ENCODE measurements at places on chromosomes 5 and 9. TPM values are rescaled to one million over a fixed set of nuclear protein-coding genes. Genes with fewer than 3 reads are reported as not detected.

DNA sequence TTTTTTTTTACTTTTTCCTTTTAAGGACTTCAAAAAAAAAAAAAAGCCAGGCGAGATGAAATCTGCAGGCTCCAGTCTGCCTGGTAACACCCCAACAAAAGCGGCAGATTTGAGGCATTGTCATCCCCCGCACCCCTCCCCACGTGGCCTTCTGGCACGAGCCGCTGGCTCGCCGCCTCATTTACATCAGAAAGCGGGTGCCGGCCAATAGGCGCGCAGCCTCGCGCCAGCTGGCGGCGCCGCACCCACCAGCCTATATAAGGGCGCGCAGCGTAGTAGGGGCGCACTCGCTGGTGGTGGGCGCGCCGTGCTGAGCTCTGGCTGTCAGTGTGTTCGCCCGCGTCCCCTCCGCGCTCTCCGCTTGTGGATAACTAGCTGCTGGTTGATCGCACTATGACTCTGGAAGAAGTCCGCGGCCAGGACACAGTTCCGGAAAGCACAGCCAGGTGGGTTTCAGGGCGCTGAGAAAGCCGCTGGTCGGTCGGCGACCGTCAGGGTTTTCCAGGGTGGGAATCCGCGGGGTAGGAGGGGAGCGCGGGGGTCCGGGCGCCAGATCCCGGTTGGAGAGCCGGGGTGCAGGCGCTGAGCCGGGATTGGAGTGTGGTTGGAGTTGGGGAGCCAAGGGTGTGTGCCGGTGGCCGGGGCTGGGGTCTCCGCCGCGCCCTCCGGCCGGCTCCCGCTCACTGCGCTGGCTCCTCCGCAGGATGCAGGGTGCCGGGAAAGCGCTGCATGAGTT is at the start of gene GADD45G:
Gene GADD45G, plus strand, starts transcription at position 284 of the 736 bp plus-strand sequence. Its CDS starts 110 bp downstream, at position 394.
- H3K4me3 ChIP-seq = no peak within 1 kb of the TSS
- no peak within 1 kb of the TSS for H3K27ac ChIP-seq
- no peaks in the 10 kb centered on the region for H3K4me1 ChIP-seq
- no peak for DNase-seq
- peaks cover 61% of the 10 kb centered on the region for H3K27me3 ChIP-seq

- peaks cover 94% of the 10 kb centered on the region for H3K27me3 ChIP-seq
- H3K4me1 ChIP-seq = no peaks in the 10 kb centered on the region
- DNase-seq = no peak
- no peak overlapping the region for H3K27ac ChIP-seq
Measured at GRCh38 chr9:138057726-138058125, 180.1 kb downstream of the CACNA1B start.

DNA sequence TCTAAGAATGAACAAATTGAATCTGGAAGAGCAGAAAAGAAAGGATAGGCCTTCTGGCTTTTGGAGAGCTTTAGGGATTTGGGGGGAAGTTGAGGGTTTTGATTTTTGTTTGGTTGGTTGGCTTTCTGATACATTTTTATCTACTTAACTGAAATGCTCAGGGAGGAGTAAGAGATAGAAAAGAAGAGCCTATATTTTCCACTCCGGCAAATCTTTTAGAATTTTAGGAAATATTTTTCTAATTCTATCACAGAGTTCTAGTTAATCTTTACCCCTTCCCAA is 25.8 kb upstream of the FST start:
- no peak overlapping the region for H3K27ac ChIP-seq
- DNase-seq = no peak

- H3K4me3 ChIP-seq = no peak overlapping the region
- H3K27ac ChIP-seq = no peak overlapping the region
- H3K4me1 ChIP-seq = 0 out of 2 replicates have a peak, but pooled peaks cover 5% of the 10 kb centered on the region
- H3K27me3 ChIP-seq = no peaks in the 10 kb centered on the region
Measured at GRCh38 chr5:142290577-142291299, 34.1 kb downstream of the SPRY4 start.

GRCh38 chr5:8196061-8196460 is 327.1 kb downstream of the MTRR start:
- no peaks in the 10 kb centered on the region for H3K4me1 ChIP-seq
- no peak for DNase-seq
- no peak overlapping the region for H3K4me3 ChIP-seq
- H3K36me3 ChIP-seq = no peaks in the 10 kb centered on the region
- no peak overlapping the region for H3K27ac ChIP-seq

DNA sequence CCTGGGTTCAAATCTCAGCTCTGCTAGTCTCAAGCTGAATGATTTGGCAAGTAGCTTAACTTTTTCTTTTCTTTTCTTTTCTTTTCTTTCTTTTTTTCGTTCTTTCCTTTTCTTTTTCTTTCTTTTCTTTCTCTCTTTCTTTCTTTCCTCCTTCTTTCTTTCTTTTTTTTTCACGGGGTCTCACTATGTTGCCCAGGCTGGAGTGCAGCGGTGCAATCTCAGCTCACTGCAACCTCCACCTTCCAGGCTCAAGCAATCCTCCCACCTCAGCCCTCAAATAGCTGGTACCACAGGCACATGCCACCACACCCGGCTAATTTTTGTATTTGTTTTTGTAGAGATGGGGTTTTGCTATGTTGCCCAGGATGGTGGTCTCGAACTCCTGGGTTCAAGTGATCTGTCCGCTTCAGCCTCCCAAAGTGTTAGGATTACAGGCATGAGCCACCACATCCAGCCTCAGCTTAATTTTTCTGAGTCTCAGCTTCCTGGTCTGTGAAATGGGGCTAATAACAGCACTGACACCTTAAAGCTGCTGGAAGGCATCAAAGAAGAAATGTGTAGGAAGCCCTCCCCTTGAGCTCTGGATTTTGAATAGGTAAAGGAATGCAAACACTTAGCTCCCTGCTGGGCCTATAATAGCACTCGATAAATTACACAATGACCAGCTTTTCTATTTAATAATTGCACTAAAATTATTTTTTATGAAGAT is 17.5 kb upstream of the PPARGC1B start:
- H3K4me1 ChIP-seq = no peaks in the 10 kb centered on the region
- H3K4me3 ChIP-seq = no peak overlapping the region
- no peak for DNase-seq
- H3K27me3 ChIP-seq = no peaks in the 10 kb centered on the region

DNA sequence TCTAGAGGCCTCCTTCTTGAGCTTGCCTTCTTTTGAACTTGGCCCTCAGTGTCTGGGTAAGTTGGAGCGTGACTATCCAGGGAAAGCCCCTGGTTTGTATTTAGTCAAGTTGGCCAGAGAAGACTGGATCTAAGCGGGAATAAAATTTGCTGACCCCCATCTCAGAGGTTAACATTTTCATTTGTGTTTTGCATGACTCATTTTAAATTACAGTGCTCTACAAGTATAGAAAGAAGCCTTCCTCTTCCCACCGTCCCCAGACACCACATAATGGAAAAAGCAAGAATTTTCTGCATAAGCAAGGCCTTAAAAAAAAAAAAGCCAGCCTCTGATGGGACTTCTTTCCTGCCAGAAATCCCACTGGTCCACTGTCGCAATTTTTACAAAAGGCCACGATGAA is 27.2 kb downstream of the PIK3R1 start:
- H3K36me3 ChIP-seq = no peaks in the 10 kb centered on the region
- no peak overlapping the region for H3K27ac ChIP-seq
- DNase-seq = no peak
- no peaks in the 10 kb centered on the region for H3K27me3 ChIP-seq
- no peaks in the 10 kb centered on the region for H3K4me1 ChIP-seq

GRCh38 chr5:27911216-27911615 is 872.8 kb upstream of the CDH9 start:
- H3K27me3 ChIP-seq = no peaks in the 10 kb centered on the region
- H3K36me3 ChIP-seq = no peaks in the 10 kb centered on the region
- no peak overlapping the region for H3K4me3 ChIP-seq
- H3K27ac ChIP-seq = no peak overlapping the region
- DNase-seq = no peak

DNA sequence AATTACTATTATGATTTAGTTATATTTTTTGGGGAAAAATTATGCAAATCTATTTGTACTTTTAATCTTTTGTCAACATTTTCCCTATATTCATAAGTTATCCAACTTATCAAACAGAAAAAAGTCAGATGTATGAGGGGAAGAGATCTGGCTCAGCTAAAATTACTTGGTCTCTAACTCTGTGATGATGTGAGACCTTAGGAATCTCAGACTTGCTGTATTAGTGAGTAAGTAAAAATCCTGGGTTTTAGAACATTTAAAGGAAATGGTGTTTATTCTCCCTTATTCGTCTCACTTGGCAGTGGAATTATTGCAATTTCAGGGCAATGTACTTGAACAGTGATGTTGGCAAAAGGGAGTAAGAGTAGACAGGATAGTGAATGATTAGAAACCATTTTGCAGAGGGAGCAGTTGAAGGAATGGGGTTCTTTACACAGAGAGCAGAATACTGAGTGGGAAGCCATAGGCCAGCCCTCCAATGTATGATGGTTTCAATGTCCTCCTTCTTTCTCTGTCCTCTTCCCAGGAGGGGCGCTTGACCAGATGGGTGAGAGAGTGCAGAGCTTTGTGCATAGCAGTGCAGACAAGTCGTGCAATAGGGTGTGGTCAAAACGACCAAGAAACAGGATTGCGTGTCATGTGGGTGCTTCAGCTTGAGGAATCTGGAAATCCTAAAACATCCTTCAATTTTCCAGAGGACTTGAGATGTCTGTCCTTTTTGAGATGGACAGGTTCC is 91.7 kb downstream of the TENT4A start:
- no peak overlapping the region for H3K27ac ChIP-seq
- H3K4me3 ChIP-seq = no peak overlapping the region
- no peaks in the 10 kb centered on the region for H3K36me3 ChIP-seq
- DNase-seq = no peak
- H3K27me3 ChIP-seq = no peaks in the 10 kb centered on the region
- no peaks in the 10 kb centered on the region for H3K4me1 ChIP-seq

GRCh38 chr9:109705515-109705914 is 74.5 kb upstream of the PALM2AKAP2 start:
- H3K4me3 ChIP-seq = no peak overlapping the region
- DNase-seq = no peak
- H3K4me1 ChIP-seq = 0 out of 2 replicates have a peak, but pooled peaks cover 6% of the 10 kb centered on the region

GRCh38 chr9:116506685-116507084 is 180.4 kb upstream of the TRIM32 start:
- no peak overlapping the region for H3K27ac ChIP-seq
- no peaks in the 10 kb centered on the region for H3K4me1 ChIP-seq
- no peak overlapping the region for H3K4me3 ChIP-seq
- no peaks in the 10 kb centered on the region for H3K27me3 ChIP-seq

DNA sequence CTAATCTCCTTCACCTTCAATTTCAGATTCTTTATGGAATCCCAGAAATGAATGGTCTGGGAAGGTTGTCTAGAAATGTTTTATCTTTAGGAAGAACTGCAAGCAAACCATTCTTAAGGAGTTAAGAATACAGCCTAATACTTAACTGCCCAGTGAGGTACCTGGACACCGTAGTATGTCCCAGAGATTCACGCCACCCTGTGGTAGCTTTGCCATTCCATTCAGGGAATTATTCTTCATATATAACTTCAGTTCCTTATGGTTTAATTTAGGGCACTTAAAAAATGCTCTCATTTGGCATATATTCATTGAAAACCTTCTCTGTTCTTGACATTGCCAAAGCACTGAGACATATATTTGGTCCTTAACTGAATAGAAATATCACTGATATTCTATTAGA is 49.7 kb downstream of the ACTBL2 start:
- H3K4me3 ChIP-seq = no peak overlapping the region
- H3K27me3 ChIP-seq = no peaks in the 10 kb centered on the region
- no peaks in the 10 kb centered on the region for H3K36me3 ChIP-seq
- no peak for DNase-seq
- no peak overlapping the region for H3K27ac ChIP-seq

GRCh38 chr9:99124534-99125255 is 19.8 kb downstream of the TGFBR1 start:
- no peak overlapping the region for H3K27ac ChIP-seq
- no peak for DNase-seq
- H3K36me3 ChIP-seq = 0 out of 2 replicates have a peak, but pooled peaks cover 12% of the 10 kb centered on the region
- no peak overlapping the region for H3K4me3 ChIP-seq

DNA sequence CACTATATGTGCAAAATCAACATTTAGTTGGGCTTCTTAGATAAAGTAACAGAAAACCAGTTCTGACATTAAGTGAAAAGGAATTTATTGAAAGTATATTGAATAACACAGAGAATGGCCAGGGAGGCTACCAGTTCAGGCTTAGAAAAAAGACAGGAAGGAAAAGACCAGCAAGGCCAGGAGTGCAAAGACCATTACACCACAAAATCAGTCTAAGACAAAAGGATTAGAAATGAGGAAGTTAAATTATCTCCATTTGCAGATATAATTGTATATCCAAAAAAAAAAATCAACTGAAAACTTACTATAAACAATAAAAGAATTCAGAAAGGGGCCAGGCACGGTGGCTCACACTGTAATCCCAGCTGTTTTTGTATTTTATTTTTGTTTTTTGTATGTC is 4.8 kb upstream of the TEX10 start:
- H3K4me1 ChIP-seq = peaks cover 7% of the 10 kb centered on the region
- H3K4me3 ChIP-seq = no peak overlapping the region
- no peaks in the 10 kb centered on the region for H3K27me3 ChIP-seq
- DNase-seq = no peak
- no peaks in the 10 kb centered on the region for H3K36me3 ChIP-seq
- H3K27ac ChIP-seq = no peak overlapping the region

DNA sequence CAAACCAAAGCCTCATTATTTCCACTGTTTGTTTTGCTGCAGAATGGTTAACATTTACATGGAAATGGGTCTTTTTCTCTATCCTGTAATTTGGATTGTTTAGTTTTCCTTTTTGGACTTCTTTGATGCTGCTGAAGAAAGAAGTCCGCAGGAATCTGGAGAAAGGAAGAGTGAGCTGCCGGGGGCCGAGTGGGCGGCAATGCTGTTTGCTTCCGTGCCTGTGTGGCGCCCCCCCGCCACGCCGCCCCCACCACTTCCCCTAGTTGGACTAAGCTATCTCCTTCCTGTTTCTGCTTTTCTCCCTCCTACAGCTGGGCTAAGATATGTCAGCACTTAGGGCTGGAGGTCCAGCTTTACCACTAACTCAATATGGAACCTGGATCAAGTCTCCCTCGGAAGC is 39.7 kb downstream of the ACTL7B start:
- DNase-seq = no peak
- H3K4me3 ChIP-seq = no peak overlapping the region
- no peaks in the 10 kb centered on the region for H3K36me3 ChIP-seq
- peaks cover 20% of the 10 kb centered on the region for H3K4me1 ChIP-seq
- no peak overlapping the region for H3K27ac ChIP-seq
- H3K27me3 ChIP-seq = no peaks in the 10 kb centered on the region

- DNase-seq = no peak
- H3K4me1 ChIP-seq = no peaks in the 10 kb centered on the region
- peaks cover 18% of the 10 kb centered on the region for H3K27me3 ChIP-seq
- H3K4me3 ChIP-seq = no peak overlapping the region
- no peak overlapping the region for H3K27ac ChIP-seq
Measured at GRCh38 chr5:151913425-151913824, 11.2 kb downstream of the GLRA1 start.

- DNase-seq = no peak
- H3K27me3 ChIP-seq = peaks cover 19% of the 10 kb centered on the region
- no peaks in the 10 kb centered on the region for H3K4me1 ChIP-seq
- no peak overlapping the region for H3K4me3 ChIP-seq
Measured at GRCh38 chr5:147989239-147989638, 74.5 kb upstream of the SPINK5 start.

The GLDC gene
- 1.5 TPM for total RNA-seq

The FST gene
- 0.63 TPM for total RNA-seq

The GPR151 gene
- not detected for total RNA-seq

The MCC gene
- total RNA-seq = 2.5 TPM

All from PC-9 (cell line).